ENCODE measurements at places on chromosomes 11 and 22.

DNA sequence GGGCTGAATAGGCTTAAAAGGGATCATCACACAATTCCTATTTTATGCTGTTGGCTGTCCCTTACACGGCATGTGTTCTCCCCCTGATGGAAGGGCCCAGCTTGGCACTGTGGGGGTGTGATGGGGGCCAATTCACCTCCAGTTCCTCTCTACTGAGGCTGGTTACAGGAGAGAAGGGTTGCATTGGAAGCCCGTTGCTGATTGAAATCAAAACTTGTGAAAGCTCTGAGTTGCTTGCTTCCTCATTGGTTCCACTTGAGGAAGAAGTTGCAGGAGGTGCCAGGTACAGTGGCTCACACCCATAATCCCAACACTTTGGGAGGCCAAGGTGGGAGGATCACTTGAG, 13.3 kb upstream of the PRG2 start:
- DNase-seq, result no peak

DNA sequence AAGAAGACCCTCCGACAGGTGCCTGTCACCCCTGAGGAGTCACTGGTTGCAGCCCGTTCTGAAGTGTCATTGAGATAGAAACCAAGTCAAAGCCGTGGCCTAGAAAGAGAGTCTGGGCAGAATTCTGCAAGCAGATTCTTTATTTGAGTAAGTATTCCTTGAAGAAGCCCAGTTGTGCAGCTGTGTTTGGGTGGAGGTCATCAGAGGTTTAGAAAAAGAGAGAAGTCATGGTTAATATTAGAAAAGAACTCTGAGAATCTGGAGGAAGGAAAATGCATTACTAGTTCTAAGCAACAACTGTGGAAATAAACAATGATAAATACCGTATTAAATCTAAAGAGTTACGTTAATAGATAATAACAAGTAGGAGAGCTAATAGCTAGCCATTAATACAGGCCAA, 118.8 kb upstream of the KIRREL3 start:
- no peak for DNase-seq

- DNase-seq, result no peak
Observed at GRCh38 chr11:86202013-86202336, 42.6 kb upstream of the EED start.

- no peak for DNase-seq
Observed at GRCh38 chr22:45932071-45932470, 44.9 kb downstream of the WNT7B start.

GRCh38 chr11:42412590-42412989, 899.2 kb upstream of the API5 start:
- no peak for DNase-seq

All from central memory CD8-positive, alpha-beta T cell (primary cell).